ENCODE measurements at places on chromosomes 2 and 18.
A peak's percentile ranks its signal among the peaks of the same experiment; 100 is the strongest.

DNA sequence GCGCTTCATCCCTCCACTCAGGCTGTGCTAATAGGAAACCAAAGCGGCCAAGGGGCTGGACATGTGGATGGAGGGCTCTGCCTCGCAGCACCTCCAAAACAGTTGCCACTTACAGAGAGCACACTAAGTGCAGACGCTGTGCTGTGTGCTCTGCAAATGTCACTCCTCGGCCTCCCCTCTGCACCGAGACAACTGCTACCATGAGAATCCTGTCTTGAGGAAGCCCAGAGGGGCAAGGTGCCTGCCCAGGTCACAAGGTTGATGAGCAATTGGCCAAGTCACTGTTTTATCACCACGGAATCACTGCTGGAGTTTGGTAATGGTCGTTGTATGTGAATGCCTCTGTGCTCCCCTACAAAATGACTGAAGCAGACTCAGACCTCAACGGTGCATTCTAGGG, 132.2 kb downstream of the SEPTIN10 start:
- DNase-seq: no peak

DNA sequence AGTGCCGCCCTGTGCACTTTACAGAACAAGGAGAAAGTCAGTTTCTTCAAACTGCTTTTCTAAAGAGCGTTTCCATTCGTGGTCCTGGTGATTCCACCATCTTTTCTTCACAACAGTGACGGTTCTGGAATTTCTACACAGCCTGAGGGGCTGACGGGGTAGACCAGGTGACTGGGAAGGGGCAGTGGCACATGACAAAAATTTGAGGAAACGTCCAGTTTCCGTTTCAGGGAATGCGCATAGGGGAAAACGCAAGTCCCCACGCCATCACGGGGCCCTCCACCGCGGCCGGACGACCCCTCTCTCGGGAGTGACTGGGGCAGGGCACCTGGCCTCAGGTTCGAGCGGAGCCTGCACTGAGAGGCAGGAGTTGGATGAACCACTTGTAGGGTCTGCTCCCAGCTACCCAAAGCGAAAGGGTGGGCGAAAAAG, 980 bp upstream of the SPTBN1 start:
- no peak for DNase-seq

GRCh38 chr2:28394331-28394877, 1.7 kb downstream of the FOSL2 start:
- no peak for DNase-seq

DNA sequence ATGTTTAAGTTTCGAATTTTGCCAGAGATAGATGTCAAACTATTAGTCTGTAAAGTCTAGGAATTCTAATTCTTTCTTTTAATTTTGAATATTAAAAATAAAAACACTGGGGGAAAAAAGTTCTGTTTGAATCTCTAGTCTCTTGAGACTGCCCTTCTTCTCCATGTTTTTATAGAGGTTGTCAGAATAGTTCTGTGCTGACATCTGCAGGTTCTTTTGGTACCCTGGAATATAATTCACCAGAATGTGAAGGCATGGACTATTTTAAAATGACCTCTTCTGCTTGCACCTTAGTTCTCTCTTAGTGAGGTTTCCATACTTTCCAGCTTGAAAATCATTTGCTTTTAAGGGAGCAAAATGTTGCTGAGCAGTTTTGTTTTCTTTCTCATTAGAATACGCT, 121.0 kb upstream of the MSTN start:
- no peak for DNase-seq

GRCh38 chr18:38940475-38940862, 1374.9 kb upstream of the CELF4 start:
- DNase-seq: no peak

DNA sequence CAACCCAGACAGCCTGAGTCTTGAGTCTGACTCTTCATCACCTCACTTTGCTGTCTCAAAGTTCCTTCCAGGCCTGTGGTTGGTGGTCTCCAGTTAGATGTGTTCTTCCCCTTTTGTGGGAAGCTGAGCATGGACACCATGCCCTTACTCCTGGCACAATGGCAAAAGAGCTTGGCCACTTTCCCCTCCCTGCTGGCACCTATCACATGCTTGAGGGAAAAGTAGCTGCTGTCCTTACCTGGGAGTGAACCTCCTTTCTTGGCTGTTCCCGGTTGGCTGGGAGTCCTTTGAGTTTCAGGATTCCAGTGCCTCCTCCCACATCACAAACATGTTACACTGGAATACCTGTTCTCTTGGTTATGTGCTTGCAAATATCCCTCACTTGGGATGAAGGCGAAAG, 97.8 kb downstream of the GATA6 start:
- DNase-seq: no peak

- no peak for DNase-seq
These were observed 829.2 kb downstream of the ERBB4 start for GRCh38 chr2:211709389-211709788.

GRCh38 chr2:142987044-142987443, 109.6 kb downstream of the KYNU start:
- DNase-seq: no peak

DNA sequence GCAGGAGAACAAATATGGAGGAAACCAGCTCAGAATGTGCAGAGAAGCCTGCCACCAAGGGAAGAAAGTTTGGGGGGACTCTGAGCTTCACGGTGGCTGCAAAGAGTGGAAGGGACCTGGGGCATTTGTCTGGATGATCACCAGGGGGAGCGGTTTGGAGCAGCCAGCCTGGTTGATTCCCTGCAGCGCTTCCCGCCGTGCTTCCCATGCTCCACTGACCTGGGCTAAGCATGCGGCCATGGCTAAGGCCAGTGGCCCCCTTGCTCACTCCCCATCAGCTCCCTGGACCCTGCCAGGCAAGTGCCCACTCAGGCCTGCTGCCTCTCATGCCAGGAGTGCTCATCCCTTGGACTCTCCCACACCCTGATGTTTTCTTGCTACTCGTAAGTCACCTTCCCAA, 27.0 kb downstream of the NTSR2 start:
- no peak for DNase-seq

DNA sequence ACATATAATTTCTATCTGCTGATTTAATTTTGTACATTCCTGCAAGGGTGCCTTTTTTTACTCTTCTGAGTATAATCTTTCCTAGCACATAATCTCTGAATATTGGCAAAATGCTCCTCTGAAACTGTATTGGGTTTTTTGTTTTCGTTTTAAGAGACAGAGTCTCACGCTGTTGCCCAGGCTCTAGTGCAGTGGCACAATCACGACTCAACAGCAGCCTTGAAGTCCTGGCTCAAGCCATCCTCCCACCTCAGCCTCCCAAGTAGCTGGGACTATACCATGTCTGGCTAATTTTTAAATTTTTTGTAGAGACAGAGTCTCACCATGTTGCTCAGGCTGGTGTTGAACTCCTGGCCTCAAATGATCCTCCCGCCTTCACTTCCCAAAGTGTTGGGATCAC, 104.9 kb downstream of the SPTBN1 start:
- no peak for DNase-seq

GRCh38 chr2:42047488-42048298, at the start of gene PKDCC:
Gene PKDCC, plus strand, starts transcription at chr2:42048021. Its CDS starts 179 bp downstream, at chr2:42048200.
- DNase-seq: no peak

DNA sequence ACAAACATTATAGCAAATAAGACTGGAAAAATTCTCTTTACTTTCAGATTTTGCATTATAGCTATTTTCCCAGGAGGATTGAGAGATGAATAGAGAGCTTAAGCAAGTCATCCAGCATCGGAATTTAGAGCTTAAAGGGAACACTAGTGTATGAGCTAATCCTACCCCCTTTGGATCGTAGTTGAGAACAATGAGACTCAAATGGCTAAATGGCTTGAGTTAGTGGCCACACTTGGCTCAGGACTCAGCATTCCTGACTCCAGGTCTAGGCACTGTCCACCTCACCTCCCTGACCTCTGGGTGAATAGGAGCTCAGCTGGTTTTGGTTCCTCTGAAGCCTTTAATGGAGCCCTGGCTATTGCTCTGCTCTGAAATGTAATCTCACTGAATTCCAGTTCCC, 97.5 kb upstream of the CXCR4 start:
- no peak for DNase-seq

DNA sequence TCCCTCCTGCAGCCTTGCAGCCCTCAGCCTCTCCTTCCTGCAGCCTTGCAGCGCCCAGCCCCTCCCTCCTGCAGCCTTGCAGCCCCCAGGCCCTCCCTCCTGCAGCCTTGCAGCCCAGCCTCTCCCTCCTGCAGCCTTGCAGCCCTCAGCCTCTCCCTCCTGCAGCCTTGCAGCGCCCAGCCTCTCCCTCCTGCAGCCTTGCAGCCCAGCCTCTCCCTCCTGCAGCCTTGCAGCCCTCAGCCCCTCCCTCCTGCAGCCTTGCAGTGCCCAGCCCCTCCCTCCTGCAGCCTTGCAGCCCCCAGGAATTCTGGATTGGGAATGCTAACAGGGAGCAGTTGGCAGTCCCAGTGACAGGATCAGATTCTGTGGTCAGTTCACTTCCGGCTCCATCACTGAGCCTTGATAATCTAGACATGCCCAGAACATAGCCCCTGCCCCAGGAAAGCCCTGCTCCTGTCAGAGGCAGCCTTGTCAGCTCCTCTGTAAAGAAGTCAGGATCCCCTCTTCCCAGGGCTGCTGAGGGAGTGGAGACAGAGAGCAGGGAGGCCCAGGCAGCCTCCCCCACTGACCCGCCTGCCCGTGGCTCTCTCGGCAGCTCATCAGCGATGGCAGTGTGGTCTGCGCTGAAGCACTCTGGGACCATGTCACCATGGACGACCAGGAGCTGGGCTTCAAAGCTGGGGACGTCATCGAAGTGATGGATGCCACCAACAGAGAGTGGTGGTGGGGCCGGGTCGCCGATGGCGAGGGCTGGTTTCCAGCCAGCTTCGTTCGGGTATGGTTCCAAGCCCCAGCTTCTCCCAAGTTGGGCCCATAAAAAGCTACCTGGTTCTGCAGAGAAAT, 54.8 kb downstream of the FAM168B start:
- no peak for DNase-seq

- DNase-seq: no peak
These were observed 387.9 kb downstream of the SETBP1 start for GRCh38 chr18:45068400-45069094.

DNA sequence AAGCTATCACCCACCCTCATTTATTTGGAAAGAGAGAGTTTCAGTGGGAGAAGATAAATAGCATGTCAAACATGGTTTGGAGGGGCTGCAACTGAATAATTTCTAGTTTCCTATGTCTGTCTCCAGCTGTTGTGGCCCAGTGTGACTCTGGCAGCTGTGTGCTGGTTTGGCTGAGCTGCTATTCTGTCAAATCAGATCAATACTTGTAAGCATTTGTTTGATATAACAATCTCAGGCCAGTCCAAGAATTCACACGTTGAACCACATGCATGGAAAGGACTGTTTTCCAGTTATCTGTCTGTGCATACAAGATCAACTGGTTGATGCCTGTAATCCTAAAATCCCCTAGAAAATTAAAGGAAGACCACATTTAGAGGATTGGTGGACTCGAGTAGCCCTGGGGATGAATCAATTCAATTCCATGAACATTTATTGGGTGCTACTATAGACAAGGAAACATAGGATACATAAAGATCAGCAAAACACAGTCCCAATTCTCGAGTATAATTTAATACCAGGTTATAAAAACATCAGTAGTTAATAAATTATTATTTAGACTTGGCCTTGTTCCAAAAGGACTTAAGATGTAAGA, 209.0 kb upstream of the PARD3B start:
- no peak for DNase-seq

- no peak for DNase-seq
These were observed 195.4 kb downstream of the FAM210A start for GRCh38 chr18:13530879-13531387.

DNA sequence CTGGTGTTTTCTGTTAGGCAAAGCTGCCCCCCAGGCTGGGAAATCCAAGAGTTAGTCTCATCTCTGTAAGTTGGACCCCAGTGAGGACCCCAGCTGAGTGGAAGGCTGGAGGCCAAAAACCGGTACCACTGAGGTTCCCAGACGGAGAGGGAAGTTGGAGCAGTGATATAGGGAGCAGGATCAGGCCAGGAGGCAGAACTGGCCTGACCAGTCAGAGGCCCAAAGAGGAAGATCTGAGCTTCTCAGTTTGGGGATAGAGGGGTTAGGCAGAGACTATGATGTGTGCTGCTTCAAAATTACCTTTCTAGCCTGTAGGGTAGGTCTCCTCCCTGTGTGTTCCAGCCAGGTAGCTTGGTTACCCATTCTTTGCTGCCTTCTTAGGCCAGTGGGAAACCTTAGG, 4.6 kb upstream of the RNF181 start:
- DNase-seq: no peak

DNA sequence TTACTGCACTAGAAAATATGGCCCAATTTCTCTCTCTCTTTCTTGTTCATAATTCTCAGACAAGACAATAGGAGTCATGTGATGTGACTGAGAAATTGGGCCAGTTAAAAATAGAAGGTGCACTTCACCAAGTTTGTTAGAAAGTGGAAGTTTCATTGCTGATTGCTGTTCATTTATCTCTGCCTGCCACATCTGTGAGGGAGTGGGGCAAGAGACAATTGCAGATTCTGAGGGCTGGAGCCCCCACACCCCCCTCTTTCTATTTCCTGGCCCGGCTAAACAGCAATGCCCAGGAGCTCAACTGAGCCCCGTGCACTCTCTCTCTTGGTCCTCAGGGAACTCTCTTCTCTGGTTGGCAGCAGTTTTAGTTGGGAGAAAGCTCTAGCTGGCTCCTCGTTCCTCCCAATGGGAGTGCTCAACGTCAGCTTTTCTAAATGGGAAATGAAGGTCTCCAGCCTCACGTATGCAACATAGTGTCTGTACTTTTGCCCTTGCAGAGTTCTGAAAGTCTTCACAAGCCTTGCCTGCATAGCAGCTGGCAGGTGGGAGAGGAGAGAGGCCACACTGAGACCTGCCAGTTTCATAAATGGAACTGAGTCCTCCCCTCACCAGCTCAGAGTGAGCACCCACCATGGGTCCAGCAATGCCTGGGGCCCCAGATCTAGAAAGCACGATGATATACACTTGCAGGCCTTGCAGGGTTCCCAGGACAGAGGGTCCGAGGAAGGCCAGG, 115.7 kb downstream of the MYCN start:
- DNase-seq: no peak

GRCh38 chr2:114461116-114461515, 18.7 kb downstream of the DPP10 start:
- no peak for DNase-seq

GRCh38 chr18:72738136-72738535, 129.7 kb downstream of the NETO1 start:
- no peak for DNase-seq

DNA sequence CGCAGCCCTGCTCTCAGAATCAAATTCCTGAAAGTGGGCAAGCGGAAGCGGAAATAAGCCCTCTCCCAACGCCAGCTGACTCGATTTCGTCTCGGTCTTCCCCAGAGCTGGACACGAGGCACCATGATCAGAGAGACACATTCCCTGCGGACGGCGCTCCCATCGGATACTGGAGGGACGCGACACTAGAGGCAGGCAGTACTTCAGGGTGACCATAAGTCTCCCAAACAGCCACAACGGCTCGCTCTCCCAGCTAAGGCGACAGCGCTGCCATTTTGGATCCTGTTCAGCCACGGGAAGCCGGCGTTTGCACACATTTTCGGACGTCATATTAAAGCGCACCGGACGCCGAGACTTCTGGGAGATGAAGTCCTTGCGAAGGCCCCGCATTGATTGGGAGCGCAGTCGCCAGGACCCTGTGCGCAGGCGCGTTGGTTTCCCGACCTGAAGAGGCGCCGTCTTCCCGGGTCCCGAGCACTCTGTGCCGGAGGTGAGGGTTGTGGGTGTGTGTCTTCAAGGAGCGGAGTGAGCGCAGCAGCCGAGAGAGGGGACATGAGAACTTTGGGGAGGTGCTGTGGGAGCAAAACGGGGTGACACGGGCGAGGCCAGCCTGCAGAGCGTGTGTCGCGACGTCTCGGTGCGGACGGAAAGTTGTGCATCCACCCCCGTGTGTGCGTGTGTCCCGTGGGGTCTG, at the start of gene ZNF2:
Gene ZNF2 (plus strand): TSS at position 439 of the 694 bp plus-strand sequence. CDS start 10,418 bp downstream, outside the sequence.
- peak; percentile 96 for DNase-seq
